ENCODE measurements at places on chromosomes 7 and 10.

- DNase-seq = no peak
Observed at GRCh38 chr7:44666566-44666965, 60.1 kb downstream of the OGDH start.

- no peak for DNase-seq
Observed at GRCh38 chr7:16422103-16422435, 731 bp upstream of the CRPPA start.

DNA sequence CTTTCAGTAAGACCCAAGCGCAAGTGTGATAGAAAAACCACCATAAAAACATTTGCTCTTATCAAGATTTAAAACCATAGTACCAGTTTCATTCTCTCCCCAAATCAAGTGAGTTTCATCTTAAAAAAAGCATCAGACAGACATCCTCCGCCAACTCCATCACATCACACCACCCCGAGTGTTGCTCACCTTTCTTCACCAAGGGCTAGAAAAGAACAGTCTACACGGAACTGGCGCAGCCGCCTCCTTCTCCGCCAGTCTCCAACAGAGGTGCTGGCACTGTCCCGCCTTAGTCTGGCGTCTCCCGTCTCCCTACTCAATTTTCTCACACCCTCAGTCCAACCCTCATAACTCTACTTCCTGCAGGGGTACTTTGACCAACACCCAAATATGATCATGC, 46.9 kb upstream of the WIPI2 start:
- DNase-seq = no peak

DNA sequence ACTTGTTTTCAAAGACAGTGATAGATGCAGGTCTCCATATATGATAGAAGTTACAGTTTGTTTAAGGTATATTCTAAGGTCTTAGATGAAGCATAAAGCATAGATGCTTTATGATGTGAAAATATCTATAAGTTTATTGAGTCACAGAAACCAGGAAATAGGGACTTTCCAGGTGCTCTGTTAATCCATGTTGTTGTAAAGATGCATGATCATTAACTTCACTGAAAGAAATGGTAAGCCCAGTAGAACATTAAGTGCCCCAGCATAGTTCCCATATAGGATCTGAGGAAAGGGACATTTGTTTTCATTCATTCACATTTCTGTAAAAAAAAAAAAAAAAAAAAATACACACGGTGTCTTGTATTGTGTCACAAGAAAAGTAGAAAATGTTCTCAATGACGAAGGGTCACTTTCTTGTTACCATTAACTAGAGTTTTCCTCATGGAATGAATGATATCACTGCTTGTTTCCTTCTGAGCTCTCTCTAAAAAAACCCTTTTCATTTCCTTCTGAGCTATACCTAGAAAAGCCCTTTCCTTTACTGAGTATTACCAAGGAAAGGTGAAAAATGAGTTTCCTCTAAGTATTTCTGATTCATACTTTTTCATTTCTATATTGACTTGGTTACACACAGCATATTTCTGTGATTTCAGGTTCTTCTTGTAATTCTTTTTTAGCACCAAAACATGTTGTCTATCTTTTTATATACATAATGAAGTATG, 105.2 kb downstream of the MACC1 start:
- DNase-seq = no peak

- DNase-seq = no peak
Observed at GRCh38 chr7:77831481-77831880, 32.9 kb downstream of the PHTF2 start.

DNA sequence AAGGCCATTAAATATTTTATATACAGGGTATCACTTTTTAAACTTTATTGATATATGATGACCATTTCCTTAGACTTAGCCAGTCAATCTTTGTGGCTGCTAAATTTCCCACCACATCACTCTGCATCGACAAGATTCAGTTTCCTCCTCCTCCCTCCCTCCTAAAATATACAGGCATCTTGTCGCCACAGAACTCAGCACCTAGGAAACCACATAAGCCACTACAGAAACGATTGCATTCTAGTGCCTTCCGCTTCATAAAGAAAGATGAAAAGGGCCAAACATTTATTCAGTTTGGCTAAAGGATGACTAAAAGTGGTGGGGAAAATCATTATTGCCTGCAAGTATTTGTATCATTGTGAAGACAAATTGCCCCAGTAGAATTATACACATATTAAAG, 30.7 kb downstream of the ERCC6 start:
- no peak for DNase-seq

DNA sequence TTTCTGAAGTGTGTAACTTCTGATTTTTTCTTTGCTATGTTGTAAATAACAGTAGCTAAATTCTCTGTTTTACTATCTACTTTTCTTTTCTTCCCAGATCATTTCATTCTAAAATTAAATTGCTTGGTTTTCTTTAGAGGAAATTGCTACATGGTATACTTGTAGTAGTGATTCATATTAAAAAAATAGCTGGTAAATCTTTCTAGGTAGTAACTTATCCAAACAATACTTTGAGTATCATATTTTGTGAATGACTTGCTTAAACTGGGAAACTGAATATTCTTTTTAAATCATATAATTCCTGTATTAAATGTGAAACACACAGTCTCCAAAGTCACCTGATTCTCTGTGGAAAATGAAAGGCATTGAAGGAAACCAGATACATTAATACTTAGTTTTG, 85.5 kb downstream of the ZNRF2 start:
- DNase-seq = no peak

DNA sequence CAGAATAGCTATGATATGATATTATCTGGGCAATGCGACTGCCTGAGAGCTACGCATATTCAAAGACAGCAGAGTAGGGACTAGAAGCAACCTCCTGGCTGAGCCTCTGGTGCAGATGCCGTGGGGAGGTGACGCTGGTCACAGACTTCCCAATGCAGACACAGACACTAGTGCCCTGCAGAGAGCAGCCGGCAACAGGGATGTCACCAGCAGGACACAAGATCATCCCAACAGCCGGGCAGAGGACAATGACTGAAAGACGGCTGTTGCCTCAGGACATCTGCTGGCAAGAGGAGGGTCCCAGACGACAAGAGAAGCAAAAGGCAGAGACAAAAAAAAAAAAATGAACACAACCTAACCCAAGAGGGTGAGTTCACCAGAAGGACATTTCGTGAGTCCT, 104.6 kb downstream of the CALN1 start:
- DNase-seq = no peak

GRCh38 chr7:104982308-104983075, 31.5 kb upstream of the KMT2E start:
- no peak for DNase-seq

DNA sequence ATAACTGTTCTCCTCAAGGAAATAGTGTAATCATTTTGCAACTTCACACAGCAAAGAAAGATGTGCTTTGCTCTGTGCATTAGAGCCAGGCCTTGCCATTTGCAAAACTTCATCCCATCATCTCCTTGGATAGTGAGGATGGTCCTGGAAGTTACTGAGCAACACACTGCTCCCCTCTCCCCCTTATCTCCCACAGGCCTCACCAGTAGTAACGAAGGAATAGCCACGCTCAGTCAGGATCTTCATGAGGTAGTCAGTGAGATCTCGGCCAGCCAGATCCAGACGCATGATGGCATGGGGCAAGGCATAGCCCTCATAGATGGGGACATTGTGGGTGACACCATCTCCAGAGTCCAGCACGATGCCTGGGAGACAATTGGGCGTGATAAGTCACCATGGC, 11.5 kb downstream of the ACTA2 start:
- DNase-seq = no peak

GRCh38 chr7:73482746-73483145, 39.3 kb downstream of the BAZ1B start:
- DNase-seq = no peak

DNA sequence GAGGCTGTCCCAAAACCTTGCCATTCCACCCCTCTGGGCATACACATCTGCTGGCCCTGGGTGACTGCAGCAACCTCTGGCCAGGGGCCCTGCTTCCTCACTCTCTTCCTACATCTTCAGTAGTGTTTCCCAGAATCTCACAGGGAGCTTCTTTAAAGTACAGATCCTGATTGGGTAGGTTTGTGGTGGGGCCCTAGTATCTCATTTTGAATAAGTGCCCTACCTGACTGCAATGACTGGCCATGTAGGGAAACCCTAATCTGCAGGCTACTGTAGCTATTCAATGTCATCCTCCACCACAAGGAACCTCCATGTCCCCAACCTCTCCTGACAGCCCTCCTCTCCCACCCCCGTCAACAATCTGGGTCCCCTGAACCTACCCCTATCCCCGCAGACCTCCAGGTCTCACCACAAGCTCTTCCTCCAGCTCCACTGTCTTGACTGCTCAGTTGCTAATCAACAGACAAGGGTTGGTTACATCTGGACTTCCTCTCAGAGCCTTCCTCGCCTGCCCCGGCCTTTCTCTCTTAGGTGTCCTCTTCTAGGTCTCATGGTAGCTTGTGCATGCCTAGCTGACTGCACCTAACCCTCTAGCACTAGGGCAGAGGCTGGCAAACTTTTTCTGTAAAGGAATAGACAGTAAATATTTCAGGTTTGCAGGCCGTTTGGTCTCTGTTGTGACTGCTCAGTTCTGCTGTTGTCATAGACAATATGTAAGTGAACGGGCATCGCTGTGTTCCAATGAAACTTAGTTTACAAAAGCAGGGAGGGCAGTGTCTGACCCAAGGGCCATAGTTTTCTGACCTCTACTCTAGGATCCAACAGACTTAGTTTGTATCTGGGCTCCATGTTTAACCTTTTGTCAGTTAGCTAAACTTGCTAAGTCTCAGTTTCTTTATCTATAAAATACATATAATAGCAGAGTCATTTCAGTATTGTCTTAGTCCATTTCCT, 121.1 kb downstream of the AOAH start:
- DNase-seq = no peak

DNA sequence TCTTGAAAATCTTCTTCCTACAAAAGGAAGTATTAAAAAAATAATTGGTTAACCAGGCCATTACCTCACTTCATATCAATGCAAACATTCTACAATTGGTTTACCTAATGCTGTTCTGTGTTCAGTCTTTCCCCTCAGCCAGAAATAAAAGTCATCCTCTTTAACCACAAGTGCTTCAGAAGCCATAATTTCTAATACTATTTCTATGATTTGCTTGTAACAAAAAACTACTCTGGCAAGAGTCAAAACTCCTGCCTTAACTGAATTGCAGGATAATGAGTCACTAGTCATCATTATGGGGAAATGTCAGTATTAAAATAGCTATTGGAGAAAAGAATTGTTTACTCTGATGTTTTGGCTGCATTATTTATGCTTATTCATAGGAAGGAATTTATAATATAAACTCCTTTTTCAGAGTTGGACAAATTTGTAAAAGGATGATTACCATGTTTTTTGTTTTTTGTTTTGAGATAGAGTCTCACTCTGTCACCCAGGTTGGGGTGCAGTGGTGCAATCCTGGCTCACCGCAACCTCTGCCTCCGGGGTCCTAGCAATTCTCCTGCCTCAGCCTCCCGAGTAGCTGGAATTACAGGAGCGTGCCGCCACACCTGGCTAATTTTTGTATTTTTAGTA, 55.5 kb upstream of the ODAD2 start:
- no peak for DNase-seq

- no peak for DNase-seq
Observed at GRCh38 chr10:1504940-1505339, 232.4 kb downstream of the ADARB2 start.

DNA sequence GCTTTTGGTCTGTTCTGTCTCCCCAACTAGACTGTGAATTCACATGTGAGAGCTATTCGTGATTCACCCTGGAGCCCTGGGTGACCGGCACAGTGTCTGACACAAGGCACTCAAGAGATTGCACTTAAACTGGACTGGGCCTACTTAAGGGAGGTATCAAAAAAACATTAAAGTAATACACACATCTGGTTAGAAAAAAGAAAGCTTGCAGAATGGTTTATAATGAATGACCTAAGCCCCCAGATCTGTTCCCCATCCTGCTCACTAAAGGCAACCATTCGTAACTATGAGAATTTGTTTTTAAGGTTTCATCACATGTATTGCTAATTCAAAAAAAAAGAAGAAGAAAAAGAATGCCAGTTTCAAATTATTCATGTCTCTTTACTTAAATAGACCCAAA, 74.5 kb downstream of the DGKI start:
- no peak for DNase-seq

- DNase-seq = no peak
Observed at GRCh38 chr7:1503390-1503789, 799 bp downstream of the INTS1 start.

GRCh38 chr10:67772894-67773511, 65.0 kb downstream of the DNAJC12 start:
- no peak for DNase-seq

DNA sequence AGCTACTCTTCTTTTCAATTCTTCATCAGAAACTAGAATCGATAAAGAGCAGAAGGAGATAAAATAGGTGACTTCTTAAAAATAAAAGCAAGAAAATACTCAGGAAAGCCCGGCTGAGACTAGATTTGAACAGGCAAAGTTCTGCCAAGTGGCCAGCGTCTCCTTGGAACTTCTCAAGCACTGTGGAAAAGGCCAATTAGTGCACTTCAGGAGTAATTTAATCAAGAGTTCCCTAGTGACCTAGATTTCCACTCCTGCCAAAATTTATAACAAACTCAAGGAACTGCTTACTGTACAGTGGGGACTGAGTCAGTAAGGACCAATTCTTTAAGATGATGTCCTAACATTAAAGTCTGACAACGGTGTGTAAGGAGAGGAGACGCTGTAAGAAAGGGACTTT, 57.3 kb downstream of the CHCHD3 start:
- no peak for DNase-seq

GRCh38 chr7:78222001-78222751, 423.6 kb downstream of the PHTF2 start:
- no peak for DNase-seq

GRCh38 chr10:45319702-45320101, 4.3 kb upstream of the OR13A1 start:
- no peak for DNase-seq

- DNase-seq = no peak
Observed at GRCh38 chr7:29078311-29079260, 67.8 kb downstream of the CPVL start.

DNA sequence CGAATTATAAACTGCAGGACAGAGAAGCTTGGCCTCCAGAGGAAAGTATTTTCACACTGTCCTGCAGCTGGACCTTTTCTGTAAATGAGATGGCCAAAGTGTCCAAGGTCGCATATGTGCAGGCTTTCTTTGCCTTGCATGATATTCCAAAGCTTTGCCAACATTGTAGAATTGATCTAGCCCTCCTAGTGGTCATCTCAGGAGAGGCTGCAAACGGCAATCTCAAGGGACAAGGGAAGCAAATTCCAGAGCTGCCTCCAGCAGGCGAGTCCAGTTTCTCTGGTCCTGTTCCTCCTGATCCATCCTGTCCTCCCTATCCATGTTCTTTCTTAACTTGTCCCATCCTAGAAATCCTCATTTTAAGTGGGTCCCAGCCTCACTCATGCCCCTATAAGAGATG, 373.4 kb upstream of the PCDH15 start:
- no peak for DNase-seq

- DNase-seq = peak; percentile 44
Observed at GRCh38 chr10:12513775-12514673, 164.7 kb downstream of the CAMK1D start.

Measured in NCI-H2081 treated with DMSO at 0.1 percent for 48 hours (cell line).